CD14-positive monocyte (primary cell): ENCODE measurements at places on chromosomes 4 and X.

GRCh38 chr4:11483046-11483445 is 54.4 kb upstream of the HS3ST1 start:
- peak; percentile 87 for DNase-seq

DNA sequence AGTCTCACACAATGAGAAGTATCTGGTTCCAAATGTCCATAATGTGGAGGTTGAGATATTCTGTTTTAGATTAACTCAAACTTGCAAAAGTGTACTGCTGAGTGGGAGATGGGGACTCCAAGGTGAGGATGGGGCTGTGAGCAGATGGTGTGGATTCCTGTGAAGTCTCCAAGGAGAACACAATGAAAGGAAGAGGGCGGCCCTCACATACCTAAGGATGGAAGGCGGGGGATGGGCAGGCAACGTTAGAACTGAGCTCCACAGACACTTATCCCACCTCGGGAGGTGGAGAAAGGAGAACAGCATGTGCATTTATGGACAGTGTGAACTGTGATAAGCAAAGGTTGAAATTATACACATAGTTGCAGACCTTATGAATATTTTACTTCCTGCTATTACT is 9.9 kb upstream of the SPATA4 start:
- DNase-seq = no peak

GRCh38 chr4:165077034-165077578 is 23.4 kb downstream of the TRIM75 start:
- no peak for DNase-seq

- DNase-seq = no peak
Measured at GRCh38 chr4:752196-752861, 46.7 kb downstream of the PCGF3 start.

- no peak for DNase-seq
Measured at GRCh38 chr4:169335331-169335730, 64.6 kb upstream of the SH3RF1 start.

GRCh38 chrX:117508021-117508420 is 608.6 kb downstream of the KLHL13 start:
- no peak for DNase-seq

GRCh38 chr4:56426273-56426672 is 9.1 kb downstream of the PPAT start:
- no peak for DNase-seq

GRCh38 chrX:132094164-132094563 is 33.7 kb downstream of the FRMD7 start:
- no peak for DNase-seq

DNA sequence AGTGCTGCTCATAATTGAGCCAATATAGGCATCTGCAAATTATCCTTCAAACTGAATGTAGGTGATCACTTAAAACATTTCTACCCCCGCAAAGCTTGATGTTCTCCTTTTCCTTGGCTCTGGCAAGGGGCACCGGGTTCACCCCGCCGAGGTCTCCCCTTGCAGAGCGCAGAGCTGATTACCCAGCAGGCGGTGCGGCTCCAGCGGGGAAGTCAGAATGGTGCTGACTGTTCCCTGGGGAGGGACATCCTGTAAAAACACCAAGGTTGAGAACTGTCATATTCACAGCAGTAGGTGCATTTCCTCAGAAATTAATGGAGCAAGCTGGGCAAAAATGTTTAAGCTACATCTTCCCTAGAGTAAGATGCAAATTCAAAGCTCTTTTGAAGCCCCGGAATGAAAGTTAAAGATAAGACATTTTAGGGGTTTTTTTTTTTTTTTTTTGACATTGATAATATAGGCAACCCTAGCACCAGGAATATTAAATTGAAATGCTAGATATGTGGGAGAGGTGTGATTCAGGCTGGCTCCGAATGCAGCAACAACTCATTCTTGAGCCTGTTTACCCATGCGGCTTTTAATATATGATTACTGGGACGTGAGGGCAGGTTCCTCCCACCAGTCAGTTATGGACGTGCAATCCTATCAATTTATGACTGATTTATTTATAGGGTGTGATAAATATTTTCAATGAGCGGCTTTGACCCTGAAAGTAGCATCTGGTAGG is 767.3 kb upstream of the TENM3 start:
- DNase-seq = no peak

GRCh38 chrX:100812216-100813158 is 7.7 kb upstream of the CSTF2 start:
- DNase-seq = no peak

- DNase-seq = no peak
Measured at GRCh38 chr4:139749338-139749737, 83.7 kb downstream of the MGST2 start.

- no peak for DNase-seq
Measured at GRCh38 chr4:141724646-141725045, 88.3 kb downstream of the IL15 start.

GRCh38 chr4:74453037-74453635 is 8.2 kb downstream of the AREG start:
- DNase-seq = no peak

DNA sequence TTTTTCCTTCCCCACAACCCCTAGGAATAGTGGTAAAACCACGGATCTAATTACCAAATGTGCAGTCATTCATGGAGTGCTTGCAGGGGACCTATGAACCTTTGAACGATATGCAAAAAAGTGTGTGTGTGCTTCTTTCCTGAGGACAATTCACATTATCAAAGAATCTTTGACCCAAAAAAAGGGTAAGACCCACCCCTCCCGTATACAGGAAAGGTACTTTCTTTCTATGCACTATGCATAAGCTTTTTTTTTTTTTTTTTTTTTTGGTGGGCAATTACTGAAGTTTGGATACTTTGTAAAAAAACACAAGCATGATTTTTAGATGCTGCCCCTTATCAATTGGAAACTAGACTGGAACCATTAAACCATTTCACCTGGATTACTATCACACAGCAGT is 31.4 kb downstream of the SPRY1 start:
- DNase-seq = no peak

GRCh38 chr4:171521726-171522125 is 291.5 kb upstream of the GALNTL6 start:
- no peak for DNase-seq

GRCh38 chr4:85778632-85779131 is 303.7 kb downstream of the ARHGAP24 start:
- DNase-seq = no peak

GRCh38 chr4:7652451-7652881 is 217.7 kb upstream of the PSAPL1 start:
- no peak for DNase-seq

DNA sequence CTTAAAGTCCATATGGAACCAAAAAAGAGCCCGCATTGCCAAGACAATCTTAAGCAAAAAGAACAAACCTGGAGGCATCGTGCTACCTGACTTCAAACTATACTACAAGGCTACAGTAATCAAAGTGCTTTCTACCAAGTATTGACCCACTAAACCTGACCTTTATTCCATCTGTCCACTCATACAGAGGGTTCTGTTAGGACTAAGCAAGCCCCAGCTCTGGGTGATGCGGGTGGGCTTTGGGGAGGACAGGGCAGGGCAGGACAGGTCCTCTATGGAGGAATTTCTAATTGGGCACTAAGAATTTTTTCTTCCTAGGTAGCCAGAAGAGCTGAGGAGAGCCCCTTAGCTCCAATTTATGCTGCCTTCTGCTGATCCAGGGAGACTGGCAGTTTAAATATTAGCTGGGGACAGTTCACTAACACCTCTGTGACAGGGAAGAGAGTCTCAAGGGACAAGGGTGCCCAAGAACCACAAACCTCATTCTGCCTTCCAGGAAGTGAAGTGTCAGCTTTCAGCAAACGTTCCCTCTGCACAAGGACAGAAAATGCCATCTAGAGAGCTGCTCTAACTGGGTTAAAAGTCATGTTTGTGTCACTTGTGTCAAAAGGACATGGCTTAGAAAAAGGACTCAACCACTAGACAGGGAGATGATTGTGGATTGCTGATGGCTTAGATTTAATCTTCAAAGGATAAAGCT is 143.2 kb downstream of the KIT start:
- DNase-seq = no peak

DNA sequence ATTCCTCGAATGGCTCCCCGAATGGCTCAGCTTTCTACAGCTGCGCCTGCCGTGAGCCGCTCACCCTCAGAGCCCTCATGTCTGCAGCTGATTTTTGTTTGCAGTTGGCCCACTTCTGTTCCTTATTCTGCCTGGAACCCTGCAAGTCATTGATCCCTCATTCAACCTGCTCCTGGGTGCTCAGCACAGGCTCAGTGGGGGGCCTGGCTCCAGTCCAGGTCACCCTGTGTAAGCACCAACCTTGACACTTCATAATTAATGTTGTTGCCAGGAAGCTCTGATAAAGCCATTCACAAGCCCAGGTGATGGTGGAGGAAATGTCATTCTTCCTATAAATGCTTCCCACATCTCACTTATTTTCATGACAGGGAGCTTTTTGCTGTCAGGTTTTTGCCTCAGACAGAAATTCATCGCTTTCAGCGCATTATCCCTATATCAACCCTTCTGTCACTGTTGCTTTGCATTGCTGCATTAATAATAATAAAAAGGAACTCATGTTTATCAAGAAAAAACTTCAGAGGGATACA is 85.7 kb downstream of the F11 start:
- DNase-seq = no peak

GRCh38 chrX:24732766-24733500 is 39.2 kb downstream of the POLA1 start:
- peak; percentile 55 for DNase-seq

- no peak for DNase-seq
Measured at GRCh38 chr4:95465010-95465409, 83.8 kb downstream of the UNC5C start.

- no peak for DNase-seq
Measured at GRCh38 chr4:169582706-169583105, 29.7 kb downstream of the NEK1 start.

DNA sequence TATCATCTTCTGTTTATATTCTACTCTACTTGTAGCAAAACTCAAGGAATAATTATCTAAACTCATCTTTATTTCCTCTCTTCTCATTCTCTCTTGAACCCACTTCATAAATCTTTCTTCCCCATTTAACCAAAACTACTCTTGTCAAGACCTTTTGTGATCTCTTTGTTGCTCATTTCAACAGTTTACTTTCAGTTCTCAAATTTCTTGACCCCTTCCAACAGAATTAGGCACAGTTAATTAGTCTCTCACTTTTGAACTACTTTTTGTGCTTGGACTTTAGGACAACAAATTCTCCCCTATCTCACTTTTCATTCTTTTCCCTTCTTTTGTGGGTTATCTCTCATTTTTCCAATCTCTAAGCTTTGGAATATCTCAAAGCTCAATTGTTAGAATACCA is 27.4 kb upstream of the CAMK2D start:
- peak; percentile 57 for DNase-seq

GRCh38 chr4:5940470-5941203 is 47.8 kb upstream of the CRMP1 start:
- no peak for DNase-seq

- no peak for DNase-seq
Measured at GRCh38 chr4:141065872-141066271, 67.4 kb downstream of the RNF150 start.

- DNase-seq = no peak
Measured at GRCh38 chr4:3203971-3204431, 45.0 kb upstream of the MSANTD1 start.

- DNase-seq = no peak
Measured at GRCh38 chr4:33052241-33052640, 2332.1 kb downstream of the PCDH7 start.

DNA sequence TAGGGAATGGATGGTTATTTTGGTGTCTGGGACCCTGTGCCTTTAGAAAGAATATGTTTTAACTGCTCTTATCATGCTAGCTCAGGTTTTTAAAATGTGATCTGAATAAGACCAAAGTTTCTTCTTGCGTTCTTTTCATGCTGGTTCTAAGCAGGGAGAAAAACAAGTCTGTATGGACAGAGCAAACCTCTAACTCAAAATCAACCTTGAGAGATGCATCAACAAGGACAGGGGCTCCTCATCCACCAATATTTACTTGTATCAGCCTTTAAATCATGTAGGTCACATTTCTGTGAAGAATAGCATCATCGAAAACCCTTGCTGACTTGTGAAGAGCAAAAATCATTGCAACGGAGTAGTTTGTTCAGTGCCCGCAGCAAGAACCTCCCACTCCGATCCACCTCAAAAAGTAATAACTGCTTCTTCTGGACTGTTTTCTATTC is 1.2 kb downstream of the ATP10D start:
- no peak for DNase-seq

- no peak for DNase-seq
Measured at GRCh38 chr4:120865985-120866384, 56.5 kb downstream of the PRDM5 start.

DNA sequence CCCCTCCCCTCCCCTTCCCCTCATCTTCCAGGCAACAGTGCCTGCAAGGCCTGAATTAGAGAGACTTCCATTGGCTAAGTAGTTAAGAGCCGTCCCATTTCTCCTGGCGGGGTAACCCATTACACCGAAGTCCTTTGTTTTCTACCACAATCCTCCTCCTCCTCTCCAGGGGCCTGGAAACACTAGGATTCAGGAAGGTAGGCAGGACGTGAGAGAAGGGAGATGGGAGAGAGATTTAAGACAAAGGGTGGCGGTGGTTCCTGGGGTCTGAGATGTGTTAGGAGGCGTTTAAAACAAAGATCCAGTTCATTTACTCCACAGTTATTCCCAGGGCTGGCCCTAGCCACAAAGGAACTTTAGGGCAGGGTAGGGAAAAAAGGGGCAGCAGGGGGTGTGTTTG is 28.0 kb downstream of the NYX start:
- DNase-seq = no peak

GRCh38 chr4:1105662-1106061 is 7.7 kb downstream of the RNF212 start:
- DNase-seq = no peak

DNA sequence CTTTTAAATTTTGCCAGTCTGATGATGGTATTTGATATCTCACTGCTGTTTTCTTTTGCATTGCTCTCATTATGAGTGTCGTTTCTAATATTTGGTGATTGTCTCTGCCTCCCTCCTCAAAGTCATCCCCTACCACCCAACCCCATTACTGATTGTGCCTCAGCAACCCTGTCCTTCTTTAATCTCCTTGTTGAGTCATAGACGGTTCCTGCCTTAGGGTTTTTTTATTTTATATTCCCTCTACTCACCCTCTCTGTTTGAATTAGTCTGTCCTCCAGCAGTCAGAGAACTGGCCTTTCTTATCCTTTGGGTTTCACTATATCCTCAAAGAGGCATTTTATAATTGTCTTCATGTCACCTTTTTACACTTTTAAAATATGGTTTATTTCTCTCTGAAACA is 409.3 kb upstream of the CPEB2 start:
- DNase-seq = no peak

GRCh38 chr4:83568062-83568461 is 32.2 kb downstream of the GPAT3 start:
- peak; percentile 59 for DNase-seq

GRCh38 chr4:81369886-81370285 is 101.8 kb downstream of the RASGEF1B start:
- no peak for DNase-seq

DNA sequence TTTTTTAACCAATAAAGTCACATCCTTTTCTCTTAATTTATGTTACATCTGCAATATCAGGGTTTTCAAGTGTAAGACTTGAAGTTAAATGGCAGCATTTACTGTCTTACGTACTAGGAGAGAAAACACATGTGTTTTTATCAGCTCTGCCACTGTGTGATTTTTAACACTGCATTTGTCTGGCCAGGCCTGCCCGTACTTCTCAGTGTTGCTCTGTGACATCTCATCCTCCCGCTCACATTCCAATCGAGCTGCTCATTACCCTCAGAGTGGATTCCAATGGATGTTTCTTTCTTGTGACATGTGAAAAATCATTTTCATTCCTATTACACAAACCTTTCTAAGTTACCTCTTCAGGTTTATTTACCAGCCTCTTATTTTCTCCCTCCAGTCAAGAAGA is 420.3 kb downstream of the FAT4 start:
- DNase-seq = no peak
